ENCODE measurements at places on chromosomes 16 and 17.

- no peak for DNase-seq
These were observed 7.2 kb downstream of the SOX9 start for GRCh38 chr17:72128039-72128438.

DNA sequence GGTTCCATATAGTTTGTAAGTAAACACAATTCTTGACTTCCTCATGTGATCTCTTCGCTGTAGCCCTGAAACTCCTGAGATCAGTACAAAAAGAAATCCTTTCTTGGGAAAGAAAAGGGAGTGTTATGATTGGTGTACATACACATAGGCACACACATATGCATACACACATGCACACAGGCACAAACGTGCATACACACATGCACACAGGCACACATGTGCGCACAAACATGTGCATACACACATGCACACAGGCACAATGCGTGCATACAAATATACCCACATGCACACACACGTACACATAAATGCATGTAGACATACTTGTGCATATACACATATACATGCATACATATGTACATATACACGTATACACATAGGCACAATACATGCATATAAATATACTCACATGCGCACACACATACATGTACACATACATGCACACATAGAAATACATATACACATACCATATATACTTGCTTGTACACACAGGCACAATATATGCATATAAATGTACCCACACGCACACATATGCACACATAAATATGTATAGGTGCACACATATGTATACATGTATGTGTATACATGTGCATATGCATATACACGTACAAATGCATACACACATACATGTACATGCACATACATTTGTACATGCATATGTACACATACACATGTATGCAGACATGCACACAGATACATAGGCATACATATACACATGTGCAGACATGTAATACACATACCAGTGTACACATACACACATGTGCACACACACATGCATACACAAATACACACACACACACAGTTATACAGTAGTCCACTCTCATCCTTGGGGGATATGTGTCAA, 26.4 kb downstream of the CMIP start:
- no peak for DNase-seq

DNA sequence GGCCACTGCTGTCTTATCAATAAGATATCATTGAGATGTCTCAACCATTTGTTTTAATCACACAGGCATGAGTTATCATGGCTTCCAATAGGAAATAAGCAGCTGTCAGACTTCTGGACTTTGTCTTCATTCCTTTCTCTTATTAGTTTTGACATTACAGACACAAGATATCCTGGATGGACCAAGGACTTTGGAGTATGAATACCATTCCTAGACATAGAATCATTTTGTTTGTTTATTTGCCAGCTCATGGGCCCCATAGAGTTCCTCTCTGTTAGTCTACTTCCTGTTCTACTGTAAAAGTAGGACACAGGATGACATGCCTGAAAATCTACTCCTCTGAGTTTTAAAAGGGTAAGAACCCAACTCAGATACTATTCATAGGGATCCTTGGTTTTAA, 77.7 kb upstream of the KCNJ16 start:
- DNase-seq = no peak

DNA sequence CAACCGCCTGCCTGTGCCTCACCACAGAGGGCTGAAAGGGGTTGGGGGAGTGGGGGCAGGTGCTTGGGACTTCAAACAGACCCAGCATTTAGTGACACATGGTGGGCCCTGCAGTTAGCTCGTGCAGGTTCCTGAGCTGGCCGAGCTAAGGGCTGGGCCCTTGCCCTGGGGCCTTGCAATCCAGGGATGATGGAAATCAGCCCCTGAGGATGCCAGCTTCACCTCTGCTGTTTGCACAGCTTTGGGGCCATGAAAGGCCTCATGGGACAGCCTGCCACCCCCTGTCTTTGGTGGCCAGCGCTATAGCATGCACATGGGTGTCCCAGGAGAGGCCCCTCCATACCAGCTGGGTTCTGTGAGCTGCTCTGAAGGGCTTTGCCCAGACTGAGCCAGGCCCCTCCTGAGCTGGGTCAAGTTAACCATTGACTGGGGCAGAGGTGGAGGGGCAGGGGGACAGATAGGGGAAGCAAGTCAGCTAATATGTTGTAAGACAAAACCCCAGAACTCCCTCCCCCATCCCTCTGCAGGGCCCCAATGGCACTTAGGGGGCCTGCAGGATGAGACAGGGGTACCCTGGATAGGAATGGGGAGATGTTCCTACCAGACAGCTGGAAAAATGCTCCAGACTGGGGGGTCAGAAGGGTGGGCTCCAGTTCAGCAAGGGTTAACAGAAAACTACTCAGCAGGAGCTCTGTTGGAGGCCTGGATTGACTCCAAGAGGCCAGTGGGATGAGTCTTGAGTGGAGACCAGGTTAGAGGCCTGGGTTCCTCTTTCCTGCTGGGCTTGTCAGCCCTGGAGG, 692 bp downstream of the PRR15L start:
- no peak for DNase-seq
